ENCODE measurements at places on chromosomes 11 and 22. TPM values are rescaled to one million over a fixed set of nuclear protein-coding genes. Genes with fewer than 3 reads are reported as not detected.

Gene MEI1
- total RNA-seq, result 3.0 TPM

Gene OR8K1
- not detected for total RNA-seq

Gene ACTN3
- 37.8 TPM for total RNA-seq

Gene PTPMT1
- 53.8 TPM for total RNA-seq

Gene MYO18B
- 26.0 TPM for total RNA-seq

Gene MRGPRX3
- total RNA-seq, result not detected

Gene TREH
- 2.0 TPM for total RNA-seq

Gene ZNRF3
- 27.7 TPM for total RNA-seq

Gene ATF4
- 130 TPM for total RNA-seq

Gene ACCSL
- total RNA-seq, result not detected

Gene FAM181B
- 5.0 TPM for total RNA-seq

Gene MS4A6E
- not detected for total RNA-seq

Gene SGSM1
- 3.4 TPM for total RNA-seq

Gene APOBEC3F
- total RNA-seq, result 7.5 TPM

Gene OR52N5
- not detected for total RNA-seq

Gene LAMTOR1
- total RNA-seq, result 85.5 TPM

Gene GTSE1
- 8.6 TPM for total RNA-seq

Gene MCHR1
- 0.29 TPM for total RNA-seq

Gene GLB1L3
- total RNA-seq, result 0.35 TPM

Gene NAALADL1
- total RNA-seq, result 20.2 TPM

Gene OR52I1
- total RNA-seq, result not detected

Gene OR4A16
- not detected for total RNA-seq

Gene APOBEC3B
- 2.6 TPM for total RNA-seq

Gene GPR83
- total RNA-seq, result 0.41 TPM

Gene MUC2
- total RNA-seq, result under 0.01 TPM

Gene ZNRD2
- 41.4 TPM for total RNA-seq

Gene SELENOH
- total RNA-seq, result 86.8 TPM

Gene TPH1
- total RNA-seq, result 0.47 TPM

Gene MUC5AC
- total RNA-seq, result 0.18 TPM

Gene BBS1
- 81.9 TPM for total RNA-seq

Gene SLC25A1
- total RNA-seq, result 57.7 TPM

Gene TRPM5
- 1.1 TPM for total RNA-seq

Gene DERL3
- 2.9 TPM for total RNA-seq

Gene TCN2
- 39.7 TPM for total RNA-seq

Gene RCOR2
- 4.1 TPM for total RNA-seq

Gene NRXN2
- 33.2 TPM for total RNA-seq

Gene PRG3
- 1.1 TPM for total RNA-seq

Gene TAF1D
- 113 TPM for total RNA-seq

Gene PTPN5
- total RNA-seq, result 0.99 TPM

Gene CALCA
- total RNA-seq, result 6.1 TPM

Gene BTG4
- total RNA-seq, result not detected

Gene CTSF
- 79.2 TPM for total RNA-seq

Gene SCGB2A2
- not detected for total RNA-seq

Gene OR2D2
- 0.70 TPM for total RNA-seq

Gene MS4A4A
- total RNA-seq, result 7.9 TPM

Gene CBLIF
- 0.53 TPM for total RNA-seq

Gene TRIM66
- 8.1 TPM for total RNA-seq

Gene MYRF
- total RNA-seq, result 12.7 TPM

Gene MRGPRF
- 26.7 TPM for total RNA-seq

Gene CDKN1C
- total RNA-seq, result 286 TPM

Gene KCNK4
- not detected for total RNA-seq

Gene CSKMT
- 8.9 TPM for total RNA-seq

Gene QSER1
- 38.5 TPM for total RNA-seq

Gene BRSK2
- 0.47 TPM for total RNA-seq

Gene OR52E4
- total RNA-seq, result not detected

Measured in metanephros (tissue), 2 donors.